ENCODE measurements at places on chromosomes 1 and 21.

- DNase-seq, result no peak
Measured at GRCh38 chr1:167132301-167133010, 38.6 kb downstream of the STYXL2 start.

DNA sequence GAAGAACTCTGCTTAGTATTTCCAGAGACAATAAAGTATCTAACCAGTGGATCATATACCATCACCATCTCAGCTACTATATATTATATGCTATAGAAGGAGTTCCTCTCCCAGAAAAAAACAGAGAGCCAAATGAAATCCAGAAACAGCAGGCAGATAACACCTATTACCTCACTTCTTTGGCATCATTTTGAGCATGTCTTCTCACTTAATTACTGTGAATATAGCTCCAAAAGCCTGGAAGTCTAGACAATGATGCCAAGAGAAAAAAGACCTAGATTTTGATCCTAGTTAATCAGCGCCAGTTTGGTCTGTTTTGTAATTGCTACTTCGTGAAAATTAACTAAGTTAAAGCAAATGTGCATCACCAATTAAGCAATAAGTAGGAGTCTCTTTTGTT is 131.3 kb downstream of the EIF4G3 start:
- DNase-seq, result no peak

DNA sequence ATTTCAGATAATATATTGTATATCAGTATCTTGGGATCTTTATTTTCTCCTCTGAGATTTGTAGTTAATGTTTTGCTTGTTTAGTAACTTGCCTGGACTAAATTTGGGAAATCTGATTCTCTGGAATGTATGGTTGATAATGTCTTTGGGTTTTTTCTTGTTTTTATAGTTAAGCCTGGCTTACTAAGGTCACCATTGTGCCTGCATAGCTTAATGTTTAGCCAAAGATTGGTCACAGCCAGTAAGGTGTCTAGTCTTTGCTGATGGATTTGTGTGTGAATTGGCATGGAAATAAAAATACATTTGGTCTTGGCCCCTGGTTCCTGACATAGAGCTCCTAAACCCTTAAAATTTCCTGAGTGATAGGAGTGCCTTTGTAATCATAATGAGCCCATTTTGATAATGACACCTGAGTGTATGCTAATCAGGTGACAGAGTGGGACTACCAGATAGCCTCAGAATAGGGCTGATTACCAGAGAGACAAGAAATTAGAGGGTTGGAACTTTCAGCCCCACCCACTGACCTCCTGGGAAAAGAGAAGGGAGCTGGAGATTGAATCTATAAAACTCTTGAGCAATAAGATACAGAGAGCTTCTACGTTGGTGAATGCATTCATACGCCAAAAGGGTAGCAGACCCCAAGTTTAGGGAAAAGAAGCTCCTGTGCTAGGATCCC is 47.9 kb upstream of the NUF2 start:
- no peak for DNase-seq

DNA sequence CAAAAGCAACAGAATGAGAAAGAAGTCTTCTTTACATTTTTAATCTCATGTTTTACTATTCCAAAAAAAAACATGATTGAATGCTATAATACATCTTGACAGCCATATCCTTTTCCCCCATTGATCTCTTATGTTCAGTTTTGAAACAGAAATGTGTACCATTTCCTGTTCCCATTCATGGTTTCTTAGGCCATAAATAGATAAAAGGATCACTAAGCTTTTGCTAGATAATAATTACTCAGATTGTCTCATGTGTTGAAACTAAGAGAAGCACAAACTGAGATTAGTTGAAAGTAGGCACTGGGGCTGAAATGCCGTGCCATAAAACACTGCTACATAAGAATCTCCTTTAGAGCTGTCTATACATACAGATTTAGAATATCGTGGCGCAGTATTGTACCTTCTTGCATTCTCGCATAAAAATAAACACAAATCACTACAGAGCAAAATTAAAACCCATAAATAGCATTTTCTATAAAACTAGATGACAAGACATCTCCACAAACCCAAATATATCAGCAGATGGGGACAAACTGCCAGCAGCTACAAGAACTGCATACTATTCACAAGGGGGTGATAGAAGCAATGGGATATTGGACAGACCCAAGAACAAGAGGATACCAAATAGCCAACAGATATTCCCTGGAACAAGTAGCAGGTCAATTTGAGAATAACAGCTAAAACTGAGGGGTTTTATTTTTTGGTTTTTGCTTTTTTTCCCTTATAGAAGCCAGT is 405.3 kb upstream of the PRMT6 start:
- DNase-seq, result no peak

DNA sequence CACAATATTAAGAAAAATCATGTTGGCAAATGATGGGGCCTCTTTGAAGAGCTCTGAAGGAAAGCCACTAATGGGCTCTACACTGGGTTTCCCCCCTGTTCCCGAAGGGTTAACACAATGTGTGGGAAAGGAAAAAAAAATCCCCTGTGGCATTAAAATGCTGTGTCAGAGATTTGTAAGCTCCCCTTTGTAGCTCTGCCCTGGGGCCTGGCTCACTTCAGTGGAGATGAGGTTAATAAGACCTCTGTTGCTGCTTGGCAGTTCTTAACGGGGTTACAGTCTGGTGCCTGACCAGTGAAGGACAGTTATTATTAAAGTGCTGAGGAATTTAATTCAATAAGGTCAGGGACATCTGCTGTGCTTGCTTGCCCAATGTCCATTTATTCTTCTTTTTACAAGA is 129.7 kb upstream of the UBE2U start:
- no peak for DNase-seq

Data from T-helper 9 cell (primary cell).